ENCODE measurements at places on chromosomes 1 and 21. TPM values are rescaled to one million over a fixed set of nuclear protein-coding genes. Genes with fewer than 3 reads are reported as not detected.

Gene ZYG11A
- 0.31 TPM for total RNA-seq

Gene TXNIP
- total RNA-seq: 92.6 TPM

Gene TOR1AIP1
- 25.7 TPM for total RNA-seq

Gene VWA1
- 4.1 TPM for total RNA-seq

Gene AVPR1B
- not detected for total RNA-seq

Gene LCE1B
- total RNA-seq: not detected

Gene TEDDM1
- total RNA-seq: not detected

Gene SH2D1B
- total RNA-seq: not detected

Gene KRTAP23-1
- total RNA-seq: not detected

Gene RNF186
- not detected for total RNA-seq

Gene GBP5
- not detected for total RNA-seq

Gene SLC26A9
- not detected for total RNA-seq

Gene ZBTB8A
- 28.8 TPM for total RNA-seq

Gene S100A12
- 1.6 TPM for total RNA-seq

Gene LRRC3
- total RNA-seq: 13.5 TPM

Gene C1orf56
- 4.1 TPM for total RNA-seq

Gene HIVEP3
- total RNA-seq: 36.6 TPM

Gene BMP8A
- total RNA-seq: not detected

Gene EVA1C
- 2.8 TPM for total RNA-seq

Gene S100B
- 9.4 TPM for total RNA-seq

Gene DCAF6
- total RNA-seq: 95.8 TPM

Gene F5
- not detected for total RNA-seq

Gene CA6
- not detected for total RNA-seq

Gene MROH9
- total RNA-seq: not detected

Gene THEM5
- total RNA-seq: not detected

Gene CASZ1
- 0.63 TPM for total RNA-seq

Gene NES
- 29.7 TPM for total RNA-seq

Gene CD5L
- not detected for total RNA-seq

Gene ACTN2
- total RNA-seq: 138 TPM

Gene TRAF3IP3
- total RNA-seq: not detected

Measured in parietal lobe (tissue), 2 donors.